ENCODE measurements at places on chromosomes 7 and 10. TPM values are rescaled to one million over a fixed set of nuclear protein-coding genes. Genes with fewer than 3 reads are reported as not detected.

Gene SLC39A12
- total RNA-seq = not detected

Gene TAS2R5
- total RNA-seq = 0.83 TPM

Gene PHYHIPL
- total RNA-seq = not detected

Gene CYP3A7
- not detected for total RNA-seq

Gene PLEKHS1
- total RNA-seq = 0.81 TPM

Gene ZNF365
- total RNA-seq = 1.5 TPM

Gene PLCE1
- total RNA-seq = not detected

- H3K27me3 ChIP-seq = no peaks in the 10 kb centered on the region
- DNase-seq = no peak
- no peaks in the 10 kb centered on the region for H3K4me1 ChIP-seq
- H3K27ac ChIP-seq = no peak overlapping the region
- H3K36me3 ChIP-seq = no peaks in the 10 kb centered on the region
These were observed 197.7 kb downstream of the CCDC3 start for GRCh38 chr10:12803776-12804175.

- no peaks in the 10 kb centered on the region for H3K4me1 ChIP-seq
- H3K27me3 ChIP-seq = peaks cover 22% of the 10 kb centered on the region
- H3K4me3 ChIP-seq = no peak overlapping the region
These were observed 185.4 kb upstream of the PFKP start for GRCh38 chr10:2881720-2882620.

DNA sequence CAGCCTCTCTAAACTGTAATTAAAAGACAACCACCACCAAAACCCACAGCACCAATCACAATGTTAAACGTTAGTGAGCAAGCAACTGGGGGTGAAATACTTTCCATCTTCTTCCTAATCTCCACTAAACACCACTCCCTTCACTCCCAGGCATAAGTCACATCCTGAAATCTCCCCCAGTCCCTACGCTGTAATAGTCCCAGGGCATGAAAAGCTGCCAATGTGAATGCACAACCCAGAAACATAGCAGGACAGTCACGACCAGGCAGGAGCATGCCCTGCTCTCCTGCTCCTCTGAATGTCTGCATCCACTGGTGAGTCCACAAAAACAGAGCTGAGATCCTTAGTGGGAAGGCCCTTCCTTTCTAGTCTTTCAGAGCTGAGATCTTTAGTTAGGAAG, 288.9 kb downstream of the PARD3 start:
- H3K4me3 ChIP-seq = no peak overlapping the region
- no peak for DNase-seq
- peaks cover 13% of the 10 kb centered on the region for H3K27me3 ChIP-seq
- no peak overlapping the region for H3K27ac ChIP-seq

DNA sequence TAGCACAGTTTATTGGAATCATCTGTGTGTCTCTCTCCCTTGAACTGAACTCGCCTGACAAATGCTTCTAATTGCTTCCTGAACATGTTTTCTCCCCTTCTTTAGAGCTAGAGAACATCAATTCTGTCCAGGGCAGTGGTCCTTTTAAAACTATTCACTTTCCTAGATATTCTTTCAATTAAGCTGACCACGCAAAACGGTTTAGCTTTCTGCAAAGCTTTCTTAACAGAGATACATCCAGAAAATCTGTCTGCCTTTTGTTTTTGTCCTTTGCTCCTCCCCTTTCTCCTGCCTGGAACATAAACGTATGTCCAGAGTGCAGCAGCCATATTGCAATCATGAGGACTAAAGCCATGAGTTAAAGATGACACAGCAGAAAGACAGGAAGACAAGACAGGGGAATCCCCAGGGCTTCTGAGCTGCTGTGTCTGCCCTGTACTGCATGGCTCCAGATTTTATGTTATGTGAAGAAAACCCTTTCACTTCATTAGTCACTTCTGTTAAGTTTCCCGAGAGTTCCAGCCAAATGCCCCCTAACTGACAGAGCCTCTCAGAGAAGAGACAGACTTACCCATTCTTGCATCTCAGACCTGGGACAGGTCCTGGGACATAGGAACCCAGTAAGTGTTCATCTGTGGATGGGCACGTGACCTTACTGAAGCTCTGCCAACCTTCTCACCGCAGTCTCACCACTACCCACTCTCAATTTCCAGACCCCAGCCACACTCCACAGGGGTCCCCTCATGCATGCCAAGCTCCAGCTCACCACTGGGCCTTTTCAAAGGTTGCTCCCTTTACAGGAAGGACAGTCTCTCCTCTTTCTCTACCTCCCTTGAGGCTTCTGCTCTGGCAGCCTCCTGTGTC, 35.0 kb upstream of the CPXM2 start:
- H3K27ac ChIP-seq = peak overlapping the region; percentile 90
- peaks cover 12% of the 10 kb centered on the region for H3K27me3 ChIP-seq
- peaks cover 14% of the 10 kb centered on the region for H3K4me1 ChIP-seq
- H3K36me3 ChIP-seq = peaks cover 15% of the 10 kb centered on the region
- peak overlapping the region; percentile 36 for H3K4me3 ChIP-seq

GRCh38 chr10:50927522-50928189, 42.2 kb upstream of the A1CF start:
- no peaks in the 10 kb centered on the region for H3K4me1 ChIP-seq
- H3K4me3 ChIP-seq = no peak overlapping the region
- DNase-seq = no peak
- H3K27me3 ChIP-seq = peaks cover 13% of the 10 kb centered on the region
- H3K27ac ChIP-seq = no peak overlapping the region

DNA sequence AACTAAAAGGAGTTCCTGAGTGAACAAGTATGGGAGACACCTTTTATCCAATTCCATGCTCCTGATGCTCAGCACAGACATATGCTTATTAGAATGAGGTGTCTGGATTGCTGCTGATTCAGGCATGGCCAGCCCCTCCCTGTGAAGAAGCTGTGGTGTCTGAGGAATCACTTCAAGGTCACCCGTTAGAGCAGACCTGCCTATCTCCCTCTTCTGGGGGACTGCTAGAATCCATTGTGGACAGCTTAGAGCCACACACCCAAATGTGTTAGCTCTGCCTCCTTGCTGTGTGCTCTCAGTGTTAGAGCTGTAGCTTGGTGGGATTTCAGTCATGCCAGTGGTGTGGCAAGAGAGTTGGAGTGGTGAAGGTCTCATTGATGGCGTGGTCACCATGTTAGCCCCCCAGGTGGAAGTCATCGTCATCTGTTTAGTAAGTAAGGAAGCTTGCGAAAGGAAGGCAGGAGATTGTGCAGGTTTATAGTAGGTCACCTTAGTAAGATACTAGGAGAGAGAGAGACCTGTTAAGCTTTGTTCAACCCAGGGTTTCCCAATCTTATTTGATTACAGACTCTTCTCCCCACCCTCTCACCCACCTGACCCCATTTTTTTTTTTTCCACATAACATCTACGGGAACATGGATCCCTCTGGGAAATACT, 12.8 kb downstream of the PRXL2A start:
- no peak overlapping the region for H3K27ac ChIP-seq
- no peaks in the 10 kb centered on the region for H3K27me3 ChIP-seq
- H3K36me3 ChIP-seq = no peaks in the 10 kb centered on the region
- H3K4me3 ChIP-seq = no peak overlapping the region
- no peak for DNase-seq

DNA sequence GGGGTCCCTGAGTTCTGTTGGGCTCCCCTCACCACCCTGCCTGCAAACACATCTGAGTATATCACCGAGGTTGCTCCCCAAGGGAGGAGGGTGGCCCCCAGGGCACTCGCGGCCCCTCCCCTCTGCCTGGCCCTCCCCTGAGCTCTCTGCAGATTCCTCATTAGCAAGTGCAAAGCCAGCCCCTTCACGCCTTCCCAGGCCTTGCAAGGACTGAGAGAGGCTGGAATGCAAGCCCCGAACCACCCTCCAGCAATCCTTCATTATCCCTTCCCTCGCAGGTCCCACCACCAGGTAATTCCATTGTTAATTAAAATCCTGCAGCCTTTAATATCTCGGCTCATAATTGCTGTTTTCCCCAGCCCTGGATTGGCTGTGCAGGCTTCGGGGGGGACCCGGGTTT, 35.3 kb upstream of the MYL10 start:
- no peaks in the 10 kb centered on the region for H3K36me3 ChIP-seq
- H3K4me3 ChIP-seq = no peak overlapping the region
- peaks cover 7% of the 10 kb centered on the region for H3K27me3 ChIP-seq
- no peak for DNase-seq
- H3K4me1 ChIP-seq = no peaks in the 10 kb centered on the region

DNA sequence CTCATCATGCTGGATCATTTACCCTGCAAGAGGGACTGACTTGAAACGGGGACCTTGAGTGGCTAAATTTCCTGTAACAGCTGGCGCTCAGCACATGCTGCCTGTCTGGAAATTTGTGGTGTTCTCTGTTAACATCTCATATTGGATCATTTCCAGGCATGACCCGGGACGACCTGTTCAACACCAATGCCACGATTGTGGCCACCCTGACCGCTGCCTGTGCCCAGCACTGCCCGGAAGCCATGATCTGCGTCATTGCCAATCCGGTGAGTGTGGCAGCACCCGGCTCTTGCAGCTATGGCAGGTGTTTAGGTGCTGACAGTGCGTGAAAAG, 9.9 kb downstream of the MDH2 start:
- peaks cover 10% of the 10 kb centered on the region for H3K4me1 ChIP-seq
- no peaks in the 10 kb centered on the region for H3K27me3 ChIP-seq
- no peak overlapping the region for H3K27ac ChIP-seq
- no peak overlapping the region for H3K4me3 ChIP-seq
- H3K36me3 ChIP-seq = peaks cover 2% of the 10 kb centered on the region

DNA sequence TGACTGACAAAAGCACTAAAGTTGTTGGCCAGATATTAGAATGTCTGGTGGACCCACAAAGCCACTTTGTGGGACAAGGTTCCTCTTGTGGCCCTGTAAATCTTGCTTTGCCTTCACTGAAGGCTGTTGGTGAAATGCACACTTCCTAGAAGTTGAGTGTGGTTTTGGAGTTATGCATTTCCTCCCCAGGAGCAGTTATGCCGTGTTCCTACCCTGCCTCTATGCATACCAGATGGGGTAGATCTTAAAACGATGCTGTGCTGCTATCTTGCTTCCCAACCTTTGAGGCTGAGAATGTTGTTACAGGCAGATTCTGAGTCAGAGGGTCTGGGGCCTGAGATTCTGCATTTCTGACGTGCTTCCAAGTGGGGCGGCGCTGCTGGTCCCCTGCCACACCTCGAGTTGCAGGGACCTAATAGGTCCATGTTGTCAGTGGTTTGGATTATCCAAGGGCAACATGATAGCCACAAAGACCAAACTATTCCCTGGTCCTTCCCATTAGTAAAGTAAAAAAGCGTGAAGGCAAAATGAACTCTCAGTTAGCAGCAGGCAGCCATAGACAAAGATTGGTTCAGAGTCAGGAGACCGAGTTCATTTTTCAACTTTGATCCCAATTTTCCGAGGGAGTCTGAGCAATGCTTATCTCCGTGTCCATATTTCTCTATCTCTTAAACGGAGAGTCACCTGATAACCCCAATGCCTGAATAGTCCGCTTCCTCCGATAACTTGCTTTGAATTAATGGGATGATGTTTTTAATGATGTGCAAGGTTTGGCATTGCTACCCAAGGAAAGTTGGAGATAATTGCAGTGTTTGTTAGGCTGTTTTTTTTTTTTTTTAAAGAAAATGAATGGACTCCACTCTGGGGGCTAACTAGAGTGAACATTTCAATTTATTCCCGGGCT, 55.8 kb downstream of the CDHR3 start:
- no peak for DNase-seq
- peaks cover 46% of the 10 kb centered on the region for H3K27me3 ChIP-seq
- H3K4me1 ChIP-seq = peaks cover 20% of the 10 kb centered on the region
- H3K4me3 ChIP-seq = no peak overlapping the region
- no peak overlapping the region for H3K27ac ChIP-seq

- DNase-seq = no peak
- peaks cover 6% of the 10 kb centered on the region for H3K4me1 ChIP-seq
- peaks cover 48% of the 10 kb centered on the region for H3K27me3 ChIP-seq
- H3K27ac ChIP-seq = no peak overlapping the region
These were observed 99.9 kb downstream of the TRIL start for GRCh38 chr7:28858206-28858605.

DNA sequence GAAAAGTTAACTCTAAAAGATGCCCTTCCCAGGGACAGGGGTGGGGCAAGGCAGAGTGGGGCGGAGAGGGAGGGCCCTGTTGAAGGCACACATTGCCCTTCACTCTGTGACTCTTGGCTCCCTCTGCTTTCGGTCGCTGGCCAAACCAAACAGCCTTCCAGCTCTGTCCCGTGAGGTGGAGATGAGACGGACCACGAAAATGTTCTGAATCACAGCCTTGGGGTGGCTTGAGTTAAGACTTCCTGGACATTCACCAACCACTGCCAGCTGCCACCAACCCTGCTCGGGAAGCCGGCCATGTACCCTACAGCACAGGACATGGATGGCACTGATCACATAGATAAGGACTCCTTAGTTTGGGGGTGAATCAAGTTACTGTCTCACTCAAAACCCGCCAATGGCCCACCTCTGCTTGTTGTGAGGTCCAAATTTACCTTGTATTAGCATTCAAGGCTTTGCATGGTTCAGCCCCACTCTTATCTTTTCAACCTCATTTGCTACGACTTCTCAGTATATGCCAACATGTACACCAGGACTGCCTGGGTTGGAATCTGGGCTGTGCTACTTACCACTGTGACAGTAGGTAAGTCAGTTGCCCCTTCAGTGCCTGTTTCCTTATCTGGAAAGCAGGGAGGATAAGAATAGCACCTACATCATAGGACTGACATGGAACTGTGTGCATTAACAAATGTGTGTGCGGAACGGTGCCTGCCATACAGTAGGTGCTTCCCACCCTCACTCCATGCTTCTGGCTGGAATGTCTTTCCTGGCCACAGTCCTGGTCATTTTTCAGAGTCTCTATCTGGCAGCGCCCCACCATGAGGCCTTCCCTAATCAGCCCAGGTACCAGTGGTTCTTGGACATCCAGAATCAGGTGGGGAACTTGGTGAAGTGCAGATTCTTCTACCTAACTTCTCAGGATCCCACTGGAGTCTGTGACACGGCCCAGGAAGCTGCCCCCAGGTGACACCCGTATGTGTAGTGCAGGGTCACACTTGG, 28.0 kb downstream of the ITPRIP start:
- peaks cover 53% of the 10 kb centered on the region for H3K4me1 ChIP-seq
- H3K27ac ChIP-seq = no peak overlapping the region
- H3K4me3 ChIP-seq = no peak overlapping the region

DNA sequence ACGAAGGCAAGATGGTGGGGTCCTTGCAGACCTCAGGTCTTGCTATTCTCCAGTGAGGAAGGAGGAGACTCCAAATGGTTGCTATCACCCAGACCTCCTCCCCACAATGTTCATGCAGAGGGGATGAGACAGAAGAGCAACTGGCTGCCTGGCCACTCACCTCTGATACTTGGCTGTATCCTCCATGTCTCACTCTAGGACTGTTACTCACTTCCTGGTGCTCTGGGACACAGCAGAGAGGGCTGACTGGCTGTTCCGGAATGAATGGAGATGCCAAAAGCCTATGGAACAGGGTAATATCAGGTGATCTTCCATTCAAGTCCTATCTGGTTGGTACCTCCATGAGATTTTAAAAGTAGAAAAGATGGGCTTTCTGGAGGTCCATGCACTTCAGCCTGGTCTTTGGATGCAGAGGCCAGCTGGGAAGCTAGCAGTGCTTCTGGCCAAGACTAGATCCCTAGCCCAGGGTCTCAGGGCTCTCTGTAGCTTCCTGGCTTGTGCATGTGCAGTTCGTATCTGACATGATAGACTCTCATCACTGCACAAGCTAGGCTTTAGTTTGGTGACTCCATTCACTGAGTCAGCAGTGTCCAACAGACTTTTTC, 27.0 kb upstream of the ABI1 start:
- peaks cover 21% of the 10 kb centered on the region for H3K27me3 ChIP-seq
- no peaks in the 10 kb centered on the region for H3K4me1 ChIP-seq
- H3K4me3 ChIP-seq = no peak overlapping the region
- H3K27ac ChIP-seq = no peak overlapping the region
- H3K36me3 ChIP-seq = no peaks in the 10 kb centered on the region
- DNase-seq = no peak

Measured in natural killer cell treated with Interleukin-12 subunit alpha and Interleukin-12 subunit beta and Interleukin-15 and Interleukin-18, amount 100 ng/mL, for 72 hours (primary cell).